Stimulated activated CD4-positive, alpha-beta T cell treated with anti-CD3 and anti-CD28 coated beads, Interleukin-15, amount 100 ng/mL, for 48 hours (primary cell): ENCODE measurements at places on chromosomes 3 and 15.

DNA sequence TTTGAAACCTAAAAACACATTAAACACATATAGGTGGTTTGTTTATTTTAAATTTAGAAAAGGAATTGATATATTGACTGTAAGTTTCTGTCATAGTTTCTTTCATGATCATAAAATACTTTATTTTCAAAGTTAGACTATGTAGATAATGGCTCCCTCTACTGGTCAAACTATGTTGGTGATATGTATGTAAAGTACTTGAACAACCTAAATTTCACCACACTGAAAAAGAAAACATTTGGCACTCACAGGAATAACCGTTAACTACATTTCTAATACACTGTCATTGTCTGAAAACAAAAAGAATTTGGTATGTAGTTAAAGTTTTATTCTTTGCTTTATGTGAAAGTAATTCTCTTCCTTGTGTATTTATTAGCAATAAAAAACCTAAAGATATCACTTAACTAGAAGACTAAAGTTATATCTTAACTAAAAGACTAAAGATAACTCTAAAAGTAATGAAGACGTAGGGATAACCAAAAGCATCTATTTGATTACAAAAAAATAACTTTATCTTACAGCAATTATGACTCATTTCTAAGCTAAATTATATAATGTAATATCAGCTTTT lies 427.5 kb downstream of the VGLL3 start:
- no peak for DNase-seq

DNA sequence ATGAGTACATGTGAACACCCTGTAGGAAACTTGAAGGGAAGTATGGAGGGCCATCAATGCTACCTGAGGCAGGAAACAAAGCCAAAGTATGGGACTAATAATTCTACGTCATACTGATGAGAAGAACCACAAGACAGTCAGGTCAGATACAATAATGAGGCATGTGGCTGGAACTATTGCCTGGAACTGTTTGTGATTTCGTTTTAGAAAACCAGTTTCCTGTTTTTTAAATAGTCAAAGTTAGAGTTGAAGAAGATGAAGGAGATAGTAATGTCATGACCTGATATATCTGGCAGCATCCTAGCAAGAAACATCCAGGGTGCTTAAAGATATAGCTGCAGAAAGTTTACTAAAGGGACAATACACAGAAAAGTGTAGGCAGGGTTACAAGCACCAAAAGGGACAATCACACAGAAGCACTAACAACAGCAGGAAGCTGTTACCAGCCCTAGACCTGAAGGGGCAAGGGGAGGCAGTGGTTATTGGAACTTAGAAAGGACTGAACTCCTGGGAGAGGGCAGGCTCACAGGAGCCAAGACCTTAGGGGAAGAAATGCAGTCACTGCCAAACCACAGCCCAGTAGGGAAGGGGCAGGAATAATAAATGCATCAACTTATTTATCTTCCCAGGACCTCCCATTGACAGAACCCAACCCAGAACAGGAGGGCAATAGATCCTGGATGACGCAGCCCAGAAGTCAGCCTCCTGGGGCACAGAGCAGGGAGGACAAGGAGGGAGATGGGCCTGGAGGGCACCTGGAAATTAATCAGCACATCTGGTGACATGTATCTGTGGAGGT lies 302.1 kb upstream of the STT3B start:
- DNase-seq = no peak

DNA sequence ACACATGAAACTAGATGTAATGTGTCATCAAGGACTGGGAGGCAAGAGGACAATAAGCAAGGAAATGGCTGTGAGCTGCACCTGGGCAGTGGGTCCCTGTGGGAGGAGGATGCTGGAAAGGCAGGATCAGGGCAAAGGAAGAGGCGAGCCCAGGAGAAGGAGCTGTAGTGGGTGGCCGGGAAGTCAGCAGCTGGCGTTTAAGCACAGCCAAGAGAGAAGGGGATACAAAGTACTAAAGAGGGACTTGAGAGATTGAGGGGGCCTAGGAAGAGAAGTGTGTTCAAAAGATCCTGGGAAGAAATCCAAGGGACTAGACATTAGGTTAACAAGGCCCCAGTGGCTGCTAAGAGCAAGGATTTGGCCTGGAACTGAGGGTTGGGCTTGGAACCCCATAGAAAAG lies 188.5 kb upstream of the SLC24A5 start:
- no peak for DNase-seq

DNA sequence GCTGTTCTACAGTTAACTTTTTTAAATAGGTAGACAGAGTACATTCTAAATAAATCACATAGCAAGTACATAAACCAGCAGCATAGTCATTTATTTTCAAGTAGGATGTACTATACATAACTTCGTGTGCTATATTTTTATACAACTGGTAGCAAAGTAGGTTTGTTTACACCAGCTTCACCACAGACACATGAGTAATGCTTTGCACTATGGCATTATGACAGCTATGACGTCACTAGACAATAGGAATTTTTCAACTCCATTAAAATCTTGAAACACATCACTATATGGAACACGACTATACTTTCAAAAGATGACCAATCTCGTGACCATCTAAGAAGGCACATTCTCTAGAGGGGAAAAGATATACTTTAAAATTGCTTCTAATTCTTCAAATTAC lies 3.5 kb downstream of the TEX55 start:
- no peak for DNase-seq

DNA sequence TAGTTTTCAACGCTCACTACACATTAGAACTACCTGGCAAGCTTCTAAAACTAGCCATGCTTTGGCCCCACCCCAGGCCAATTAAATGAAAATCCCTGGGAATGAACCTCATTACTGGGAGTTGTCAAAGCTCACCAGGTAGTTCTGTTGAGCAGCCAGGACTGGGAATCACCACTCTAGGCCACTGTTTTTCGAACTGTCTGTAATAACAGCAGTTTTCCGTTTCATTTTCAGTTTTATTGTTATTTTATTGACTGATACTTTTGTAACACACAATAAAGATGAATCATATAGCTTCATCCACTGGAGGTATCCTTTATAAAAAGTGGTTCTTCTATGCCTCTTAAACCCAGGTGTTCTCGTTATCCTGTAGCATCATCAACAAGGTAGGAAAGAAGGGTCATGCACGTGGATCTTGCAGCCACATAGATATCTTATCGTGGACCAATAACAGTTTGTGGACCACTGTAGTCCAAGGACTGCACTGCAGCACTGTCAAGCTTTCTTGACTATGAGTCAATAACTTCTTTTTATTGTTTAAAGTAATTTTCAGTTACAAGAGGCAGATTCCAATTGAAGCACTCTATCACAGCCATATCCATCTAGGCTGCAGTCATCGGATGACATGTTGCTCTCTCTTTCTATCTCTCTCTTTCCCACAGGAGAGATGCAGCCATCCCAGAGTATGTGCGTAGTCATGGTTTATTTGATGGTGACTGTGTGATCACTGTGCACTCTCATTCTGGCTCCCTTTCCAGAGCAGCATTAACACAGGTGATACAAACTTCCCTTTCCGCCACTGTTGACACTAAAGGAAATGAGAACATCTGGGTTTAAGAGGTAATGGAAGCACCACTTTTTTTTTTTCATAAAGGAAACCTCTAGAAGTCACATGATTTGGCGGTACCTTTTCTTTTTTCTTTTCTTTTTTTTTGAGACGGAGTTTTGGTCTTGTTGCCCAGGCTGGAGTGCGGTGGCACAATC lies 39.0 kb upstream of the BLM start:
- no peak for DNase-seq

DNA sequence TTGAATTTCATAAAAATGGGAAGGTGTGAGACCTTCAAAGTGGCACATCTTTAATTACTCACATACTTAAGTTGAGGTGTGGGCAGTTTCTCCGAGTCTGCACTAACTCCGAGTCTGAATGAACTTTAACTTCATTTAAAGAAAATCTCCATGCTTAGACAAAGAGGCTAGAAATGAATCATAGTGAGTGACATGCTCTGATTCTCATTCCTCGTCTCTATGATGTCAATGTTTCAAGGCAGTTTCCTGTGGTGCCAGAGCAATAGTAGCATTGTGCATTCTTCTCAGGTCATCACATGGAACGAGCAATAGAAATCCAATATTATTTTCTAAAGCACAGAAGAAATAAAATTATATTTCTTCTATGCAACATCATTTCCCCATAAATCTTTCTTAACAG lies 224.8 kb downstream of the KCNMB2 start:
- DNase-seq = no peak

- DNase-seq = no peak
Measured at GRCh38 chr15:34609102-34610057, 25.9 kb upstream of the GOLGA8B start.

- no peak for DNase-seq
Measured at GRCh38 chr3:178711753-178712152, 175.5 kb downstream of the KCNMB2 start.

DNA sequence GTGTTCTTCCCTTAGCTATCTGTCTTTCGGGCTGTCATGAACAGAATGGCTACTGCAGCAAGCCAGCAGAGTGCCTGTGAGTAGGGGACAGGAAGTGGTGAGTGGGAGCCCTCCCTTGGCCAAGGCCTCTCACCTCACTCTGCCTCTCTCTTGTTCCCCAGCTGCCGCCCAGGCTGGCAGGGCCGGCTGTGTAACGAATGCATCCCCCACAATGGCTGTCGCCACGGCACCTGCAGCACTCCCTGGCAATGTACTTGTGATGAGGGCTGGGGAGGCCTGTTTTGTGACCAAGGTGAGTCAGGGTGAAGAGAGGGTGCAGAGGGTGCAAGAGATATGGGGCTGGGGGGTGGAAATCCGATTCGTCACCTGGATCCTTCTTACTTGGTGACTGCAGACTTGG lies 3.0 kb downstream of the DLL4 start:
- DNase-seq = no peak

- DNase-seq = no peak
Measured at GRCh38 chr3:127535901-127536829, 54.4 kb downstream of the TPRA1 start.

DNA sequence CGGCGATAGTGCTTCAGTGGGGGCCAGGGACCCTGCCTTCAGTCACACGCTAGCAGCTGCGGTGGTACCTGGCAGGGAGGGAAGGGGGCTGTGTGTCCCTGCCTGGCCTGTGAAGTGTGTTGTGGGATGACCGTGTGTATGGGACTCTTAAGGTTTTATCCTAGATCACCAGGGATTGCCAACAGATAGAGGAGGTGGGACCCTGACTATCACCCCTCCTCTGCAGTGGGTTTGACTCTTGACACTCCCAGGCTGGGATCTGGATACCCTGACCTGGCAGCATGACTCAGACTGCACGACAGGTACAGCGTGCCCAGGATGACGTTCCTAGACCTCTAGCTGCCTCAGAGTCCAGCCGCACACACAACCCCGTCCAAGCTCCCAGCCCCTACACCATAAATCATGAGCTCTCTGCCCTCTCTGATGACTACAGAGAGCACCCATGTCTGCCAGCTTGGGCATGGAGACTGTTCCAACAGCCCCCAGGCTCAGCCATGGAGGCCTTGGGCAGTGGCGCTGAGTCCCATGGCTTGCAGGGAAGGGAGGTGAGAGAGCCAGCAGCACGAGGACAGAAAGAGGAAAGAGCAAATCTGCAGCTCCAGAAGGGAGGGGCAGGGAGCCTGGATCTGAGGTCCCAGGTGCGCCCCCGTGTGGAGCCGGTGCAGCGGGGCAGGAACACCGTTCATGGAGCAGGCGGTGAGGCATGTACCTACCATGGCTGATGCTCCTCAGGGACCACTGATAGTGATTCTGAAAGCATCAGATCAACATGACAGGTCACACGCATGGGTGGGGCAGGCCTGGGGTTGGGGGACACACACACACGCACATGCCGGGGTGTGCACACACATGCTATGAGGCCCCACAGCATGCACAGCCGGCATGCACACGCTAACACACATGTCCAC lies 71.0 kb downstream of the ADAMTS7 start:
- peak; percentile 67 for DNase-seq

GRCh38 chr15:63972801-63973200 lies 73.5 kb downstream of the DAPK2 start:
- DNase-seq = no peak

GRCh38 chr15:87597346-87598052 lies 659.0 kb downstream of the NTRK3 start:
- DNase-seq = no peak

GRCh38 chr3:29590012-29590411 lies 309.1 kb downstream of the RBMS3 start:
- no peak for DNase-seq

GRCh38 chr3:109118584-109118983 lies 650 bp upstream of the MORC1 start:
- DNase-seq = no peak

GRCh38 chr3:64341296-64341695 lies 116.0 kb upstream of the PRICKLE2 start:
- DNase-seq = no peak

- no peak for DNase-seq
Measured at GRCh38 chr3:44890258-44890657, 15.8 kb downstream of the TGM4 start.

- DNase-seq = no peak
Measured at GRCh38 chr15:62920682-62921502, 121.7 kb upstream of the TPM1 start.

GRCh38 chr15:88702983-88703382 lies 64.2 kb downstream of the ISG20 start:
- DNase-seq = no peak

- no peak for DNase-seq
Measured at GRCh38 chr3:177538750-177539730, 341.8 kb upstream of the TBL1XR1 start.

GRCh38 chr15:31361764-31362515 lies 35.3 kb downstream of the KLF13 start:
- no peak for DNase-seq

GRCh38 chr15:44101286-44101685 lies 93.8 kb downstream of the FRMD5 start:
- no peak for DNase-seq

DNA sequence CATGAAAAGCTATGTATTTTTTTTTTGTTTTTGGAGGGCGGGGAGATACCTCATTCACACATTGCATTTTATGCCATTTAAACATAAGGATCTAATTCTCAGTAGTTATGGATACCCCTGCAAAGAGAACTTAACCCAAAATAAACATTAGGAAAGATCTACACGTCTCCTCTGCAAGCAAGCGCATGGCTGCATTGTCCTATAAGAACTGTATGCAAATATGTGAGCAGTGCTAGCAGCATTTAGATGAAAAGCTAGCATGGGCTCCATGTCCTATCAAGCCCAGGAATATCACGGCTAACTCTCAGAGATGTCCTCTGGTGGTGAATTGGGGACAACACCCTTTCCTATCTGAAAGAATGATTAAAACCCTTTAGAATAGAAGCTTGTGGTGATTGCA lies 292.8 kb downstream of the MEX3B start:
- DNase-seq = no peak

- peak; percentile 25 for DNase-seq
Measured at GRCh38 chr15:74906067-74906449, 593 bp downstream of the FAM219B start.
